Activated CD8-positive, alpha-beta memory T cell treated with anti-CD3 and anti-CD28 coated beads, Interleukin-2, amount 10 ng/mL, durations not matched to agents 7 days and 5 days (primary cell): ENCODE measurements at places on chromosomes 16 and 17. TPM values are rescaled to one million over a fixed set of nuclear protein-coding genes. Genes with fewer than 3 reads are reported as not detected.

DNA sequence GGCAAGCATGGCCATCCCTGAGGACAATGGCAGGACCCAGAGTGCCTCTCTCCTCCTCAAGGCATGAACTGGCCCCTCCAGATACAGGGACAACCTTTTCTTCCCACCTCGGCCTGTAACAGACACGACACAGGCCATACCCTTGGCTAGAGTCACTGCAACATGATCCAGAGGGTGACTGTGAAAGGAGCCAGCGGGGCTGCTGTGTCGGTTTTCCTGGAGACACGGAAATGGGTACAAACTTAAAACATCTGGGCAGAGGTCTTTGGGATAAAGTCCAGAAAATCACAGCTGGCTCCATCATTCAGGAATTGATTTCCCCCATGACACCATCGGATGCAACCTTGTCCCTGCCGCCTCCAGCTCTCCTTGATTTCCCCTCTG lies 5.3 kb downstream of the CEP295NL start:
- no peaks in the 10 kb centered on the region for H3K36me3 ChIP-seq
- DNase-seq = no peak
- no peaks in the 10 kb centered on the region for H3K4me1 ChIP-seq
- no peaks in the 10 kb centered on the region for H3K27me3 ChIP-seq

DNA sequence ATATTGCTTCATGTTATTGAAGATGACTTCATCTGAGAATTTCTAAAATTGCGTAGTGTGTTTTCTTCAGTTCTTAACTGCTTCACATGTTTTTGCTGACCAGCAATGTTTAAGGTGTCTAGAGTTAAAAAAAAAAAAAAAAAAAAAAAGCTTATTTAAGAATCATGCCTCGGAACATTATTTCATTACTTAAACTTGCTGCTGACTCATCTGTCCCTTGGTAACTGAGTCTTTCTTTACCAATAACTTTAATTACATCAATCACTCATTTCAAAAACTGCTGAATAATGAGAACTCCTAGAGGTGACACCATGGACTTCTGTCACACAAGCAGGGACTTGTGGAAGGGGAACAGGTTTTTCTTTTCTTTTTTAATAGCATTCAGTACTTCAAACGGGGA lies 16.2 kb downstream of the IRX5 start:
- DNase-seq = no peak
- no peak overlapping the region for H3K27ac ChIP-seq
- no peaks in the 10 kb centered on the region for H3K36me3 ChIP-seq
- H3K4me1 ChIP-seq = no peaks in the 10 kb centered on the region

DNA sequence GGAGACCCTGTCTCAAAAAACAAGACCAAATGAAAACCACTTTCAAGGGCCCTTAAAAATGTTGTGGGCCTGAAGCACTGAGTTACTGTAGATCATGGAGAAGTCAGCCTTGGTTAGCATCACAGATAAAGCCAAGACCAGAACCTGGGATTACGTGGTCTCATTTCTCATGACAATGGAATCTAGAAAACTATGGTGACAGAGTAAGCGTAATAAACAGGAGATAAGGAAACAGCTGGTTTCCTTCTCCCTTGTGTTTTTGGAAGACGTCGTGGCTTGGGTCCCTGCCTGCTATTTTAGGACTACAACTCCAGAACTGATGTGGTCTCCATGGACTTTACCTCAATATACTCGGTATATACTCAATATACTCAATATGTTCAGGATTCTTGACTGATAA lies 180.7 kb upstream of the ZFHX3 start:
- no peak overlapping the region for H3K27ac ChIP-seq
- no peaks in the 10 kb centered on the region for H3K36me3 ChIP-seq
- no peaks in the 10 kb centered on the region for H3K4me1 ChIP-seq
- H3K27me3 ChIP-seq = no peaks in the 10 kb centered on the region
- no peak overlapping the region for H3K4me3 ChIP-seq

DNA sequence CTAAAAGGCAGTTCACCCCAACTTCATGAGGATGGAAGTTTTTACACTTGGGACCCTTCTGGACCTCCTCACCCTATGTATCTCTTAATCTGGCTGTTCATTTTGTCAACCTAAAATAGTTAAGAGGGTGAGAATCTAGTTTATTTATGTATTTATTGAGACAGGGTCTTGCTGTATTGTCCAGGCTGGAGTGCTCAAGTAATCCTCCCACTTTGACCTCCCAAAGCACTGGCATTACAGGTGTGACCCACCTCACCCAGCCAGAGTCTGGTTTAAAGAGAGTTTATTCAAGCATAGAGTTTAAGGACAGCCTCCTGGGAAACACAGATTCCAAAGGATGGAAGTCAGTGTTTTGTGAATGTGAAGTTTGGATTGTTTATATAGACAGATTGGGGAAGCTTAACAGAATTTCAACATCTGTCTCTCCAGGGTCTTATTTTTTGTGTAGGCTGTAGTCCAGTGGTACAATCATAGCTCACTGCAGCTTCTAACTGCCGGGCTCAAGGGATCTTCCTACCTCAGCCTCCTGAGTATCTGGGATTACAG lies 8.0 kb upstream of the APPBP2 start:
- H3K27ac ChIP-seq = no peak overlapping the region
- no peak for DNase-seq
- peaks cover 3% of the 10 kb centered on the region for H3K36me3 ChIP-seq
- peaks cover 6% of the 10 kb centered on the region for H3K27me3 ChIP-seq
- no peaks in the 10 kb centered on the region for H3K4me1 ChIP-seq
- H3K4me3 ChIP-seq = no peak overlapping the region

CNTD1 gene
- total RNA-seq = not detected

GRCh38 chr17:77531641-77532040 lies 390.9 kb downstream of the SEC14L1 start:
- DNase-seq = no peak
- no peak overlapping the region for H3K27ac ChIP-seq
- peaks cover 39% of the 10 kb centered on the region for H3K27me3 ChIP-seq
- no peak overlapping the region for H3K4me3 ChIP-seq
- peaks cover 11% of the 10 kb centered on the region for H3K4me1 ChIP-seq
- no peaks in the 10 kb centered on the region for H3K36me3 ChIP-seq

- H3K27me3 ChIP-seq = no peaks in the 10 kb centered on the region
- no peak for DNase-seq
- peaks cover 5% of the 10 kb centered on the region for H3K36me3 ChIP-seq
These were observed 22.0 kb downstream of the CCDC102A start for GRCh38 chr16:57514371-57514770.

GRCh38 chr16:86297391-86297790 lies 212.9 kb upstream of the FOXF1 start:
- no peak overlapping the region for H3K27ac ChIP-seq
- peaks cover 53% of the 10 kb centered on the region for H3K27me3 ChIP-seq
- H3K4me1 ChIP-seq = no peaks in the 10 kb centered on the region
- H3K4me3 ChIP-seq = no peak overlapping the region
- DNase-seq = no peak

GRCh38 chr17:48860034-48860433 lies 29.2 kb downstream of the CALCOCO2 start:
- peaks cover 53% of the 10 kb centered on the region for H3K36me3 ChIP-seq
- DNase-seq = no peak
- H3K27me3 ChIP-seq = no peaks in the 10 kb centered on the region
- H3K4me3 ChIP-seq = no peak overlapping the region
- peaks cover 23% of the 10 kb centered on the region for H3K4me1 ChIP-seq
